ENCODE measurements at places on chromosomes 12 and 14. TPM values are rescaled to one million over a fixed set of nuclear protein-coding genes. Genes with fewer than 3 reads are reported as not detected.

DNA sequence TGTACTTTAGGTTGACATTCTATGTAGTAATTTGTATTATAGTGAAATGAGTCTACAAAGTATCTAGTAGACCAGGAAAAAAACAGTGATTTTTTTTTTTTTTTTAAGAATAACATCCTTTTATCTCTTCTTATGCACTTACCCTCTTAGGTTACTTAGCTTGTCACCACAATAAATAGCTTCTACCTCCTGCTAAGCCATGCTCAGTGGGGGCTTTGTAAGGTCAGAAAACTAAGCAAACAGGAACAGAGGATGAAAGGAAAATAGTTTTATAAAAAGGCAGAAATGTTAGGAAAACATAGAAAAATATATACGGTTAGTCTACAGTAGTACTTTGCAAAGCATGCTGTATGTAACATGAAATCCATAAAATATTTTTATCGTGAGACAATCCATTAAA is 385.3 kb upstream of the ATXN7L3B start:
- no peak for DNase-seq

GRCh38 chr14:73458183-73458976 is at the start of gene NUMB:
TSS of gene NUMB (minus strand) at chr14:73458546. CDS start at chr14:73355751, 102,795 bp downstream.
- peak; percentile 100 for DNase-seq

- peak; percentile 25 for DNase-seq
Measured at GRCh38 chr12:66066137-66066928, 64.2 kb downstream of the LLPH start.

GRCh38 chr12:2876431-2877046 is 435 bp downstream of the FOXM1 start:
- DNase-seq: peak; percentile 25

DNA sequence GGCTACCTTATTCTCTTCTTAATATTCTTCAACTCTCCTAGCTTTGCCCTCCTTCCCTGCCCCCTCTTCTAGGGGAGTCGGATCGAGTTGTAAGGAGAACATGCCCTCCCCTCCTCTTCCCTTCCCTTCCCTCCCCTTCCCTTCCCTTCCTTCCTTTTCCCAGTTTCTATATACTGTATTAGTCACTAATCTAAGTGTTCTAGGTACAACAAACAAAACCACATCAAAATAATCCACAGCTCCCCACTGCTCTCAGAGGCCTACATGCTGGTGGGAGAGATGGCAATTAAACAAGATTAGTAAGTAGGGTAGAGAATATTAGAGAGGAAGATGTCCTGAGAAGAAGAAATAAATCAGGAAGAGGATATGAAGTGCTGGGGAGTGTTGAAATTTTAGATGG is 119.9 kb upstream of the PZP start:
- DNase-seq: no peak

DNA sequence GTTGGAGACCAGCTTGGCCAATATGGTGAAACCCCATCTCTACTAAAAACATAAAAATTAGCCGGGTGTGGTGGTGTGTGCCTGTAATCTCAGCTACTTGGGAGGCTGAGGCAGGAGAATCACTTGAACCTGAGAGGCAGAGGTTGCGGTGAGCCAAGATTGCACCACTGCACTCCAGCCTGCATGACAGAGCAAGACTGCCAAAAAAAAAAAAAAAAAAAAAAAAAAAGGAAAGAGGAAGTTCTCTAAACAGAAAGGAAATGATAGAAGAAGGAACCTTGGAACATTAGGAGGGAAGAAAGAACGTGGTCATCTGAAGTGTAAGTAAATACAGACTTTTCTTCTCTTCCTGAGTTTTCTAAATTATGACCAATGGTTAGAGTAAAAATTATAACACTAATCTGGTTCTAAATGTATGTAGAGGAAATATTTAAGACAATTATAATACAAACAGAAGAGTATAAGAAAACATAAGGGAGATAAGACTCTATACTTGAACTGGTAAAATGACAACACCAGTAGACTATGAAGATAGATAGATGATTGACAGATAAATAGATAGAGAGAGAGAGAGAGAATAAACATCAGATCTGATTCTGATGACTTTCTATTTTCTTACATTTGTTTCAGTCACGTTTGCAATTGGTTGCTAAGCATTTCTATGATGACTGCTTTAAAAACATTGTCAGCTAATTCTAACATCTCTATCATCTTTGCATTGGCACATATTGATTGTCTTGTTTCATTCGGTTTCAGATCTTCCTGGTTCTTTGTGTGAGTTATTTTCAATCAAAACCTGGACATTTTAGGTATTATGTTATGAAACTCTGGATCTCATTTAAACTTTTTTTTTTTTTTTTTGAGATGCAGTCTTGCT is 12.9 kb upstream of the CORO1C start:
- no peak for DNase-seq

- DNase-seq: no peak
Measured at GRCh38 chr12:21659383-21659782, 1.7 kb upstream of the LDHB start.

DNA sequence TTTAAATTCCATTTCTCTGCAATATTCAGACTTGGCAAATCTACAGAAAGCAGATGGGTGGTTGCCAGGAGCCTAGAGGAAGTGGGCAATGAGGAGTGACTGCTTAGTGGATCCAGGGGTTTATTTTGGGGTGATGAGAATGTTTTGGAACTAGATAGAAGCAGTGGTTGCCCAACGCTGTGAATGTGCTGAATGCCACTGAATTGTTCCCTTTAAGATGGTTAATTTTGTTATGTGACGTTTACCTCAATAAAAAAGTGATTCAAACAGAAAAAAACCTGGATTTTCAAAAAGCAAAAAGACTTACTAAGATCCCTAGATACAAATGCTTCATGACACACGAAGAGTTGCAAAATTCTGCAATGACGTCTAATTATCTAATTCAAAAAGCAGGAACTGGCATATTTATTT is 34.2 kb downstream of the DAO start:
- DNase-seq: peak; percentile 23

DNA sequence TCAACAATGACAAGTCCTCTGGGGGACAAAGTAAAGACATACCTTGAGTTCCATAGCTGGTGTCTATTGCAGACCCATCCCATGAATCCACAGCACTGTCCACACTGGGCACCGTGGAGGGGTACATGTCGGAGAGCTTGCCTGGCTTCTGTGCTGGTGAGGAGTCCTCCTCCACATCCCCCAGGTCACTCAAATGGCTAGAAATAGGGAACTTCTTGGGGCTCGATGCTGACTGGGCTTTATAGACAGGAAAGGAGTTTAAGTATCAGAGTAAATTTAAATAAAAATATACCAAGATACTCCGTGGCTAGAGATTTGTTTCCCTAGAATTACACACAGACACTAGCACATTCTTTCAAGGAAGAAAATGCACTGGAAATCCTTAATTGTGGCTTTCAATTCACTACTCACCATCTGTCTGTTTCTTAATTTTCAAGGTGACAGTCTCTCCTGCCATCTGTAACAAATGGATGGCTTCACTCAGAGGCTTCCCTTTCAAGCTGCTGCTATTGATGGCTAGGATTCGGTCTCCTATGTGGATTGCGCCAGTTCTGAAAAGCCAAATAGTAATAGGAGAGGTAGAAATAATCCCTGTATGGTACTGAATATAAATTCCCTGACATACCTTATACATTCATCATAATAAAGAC is 90.1 kb downstream of the HELB start:
- DNase-seq: no peak

GRCh38 chr14:99326041-99326710 is 54.2 kb upstream of the BCL11B start:
- no peak for DNase-seq

GRCh38 chr12:116194935-116195431 is 82.5 kb downstream of the MED13L start:
- peak; percentile 31 for DNase-seq

Gene KCNH3
- not detected for total RNA-seq

Gene SLC39A5
- 18.7 TPM for total RNA-seq

Gene CD163
- 30.1 TPM for total RNA-seq

Gene PAH
- total RNA-seq: not detected

Gene INHBE
- not detected for total RNA-seq

Gene PCED1B
- 2.9 TPM for total RNA-seq

All from stomach (tissue), 19 donors.